Glomerular endothelial cell (primary cell): ENCODE measurements at places on chromosomes 5 and 9.

- no peak for DNase-seq
Measured at GRCh38 chr9:116959809-116960208, 272.7 kb downstream of the TRIM32 start.

DNA sequence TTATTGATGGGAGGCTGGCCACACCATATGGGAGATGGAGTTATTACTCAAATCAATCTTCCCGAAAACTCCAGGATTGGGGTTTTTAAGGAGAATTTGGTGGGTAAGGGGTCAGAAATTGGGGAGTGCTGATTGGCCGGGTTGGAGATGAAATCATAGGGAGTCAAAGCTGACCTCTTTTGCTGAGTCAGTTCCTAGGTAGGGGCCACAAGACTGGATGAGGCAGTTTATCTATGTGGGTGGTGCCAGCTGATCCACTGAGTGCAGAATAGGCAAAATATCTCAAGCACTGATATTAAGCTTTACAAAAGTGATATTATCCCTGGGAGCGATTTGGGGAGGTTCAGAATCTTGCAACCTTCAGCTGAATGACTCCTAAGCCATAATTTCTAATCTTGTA lies 75.7 kb upstream of the CLINT1 start:
- DNase-seq, result no peak

- DNase-seq, result no peak
Measured at GRCh38 chr5:158538506-158539074, 561.1 kb downstream of the EBF1 start.

GRCh38 chr5:168117469-168117868 lies 174.0 kb upstream of the WWC1 start:
- DNase-seq, result no peak

- no peak for DNase-seq
Measured at GRCh38 chr9:134887219-134887618, 6.6 kb downstream of the FCN2 start.

GRCh38 chr5:127320032-127320965 lies 29.7 kb downstream of the MEGF10 start:
- no peak for DNase-seq

DNA sequence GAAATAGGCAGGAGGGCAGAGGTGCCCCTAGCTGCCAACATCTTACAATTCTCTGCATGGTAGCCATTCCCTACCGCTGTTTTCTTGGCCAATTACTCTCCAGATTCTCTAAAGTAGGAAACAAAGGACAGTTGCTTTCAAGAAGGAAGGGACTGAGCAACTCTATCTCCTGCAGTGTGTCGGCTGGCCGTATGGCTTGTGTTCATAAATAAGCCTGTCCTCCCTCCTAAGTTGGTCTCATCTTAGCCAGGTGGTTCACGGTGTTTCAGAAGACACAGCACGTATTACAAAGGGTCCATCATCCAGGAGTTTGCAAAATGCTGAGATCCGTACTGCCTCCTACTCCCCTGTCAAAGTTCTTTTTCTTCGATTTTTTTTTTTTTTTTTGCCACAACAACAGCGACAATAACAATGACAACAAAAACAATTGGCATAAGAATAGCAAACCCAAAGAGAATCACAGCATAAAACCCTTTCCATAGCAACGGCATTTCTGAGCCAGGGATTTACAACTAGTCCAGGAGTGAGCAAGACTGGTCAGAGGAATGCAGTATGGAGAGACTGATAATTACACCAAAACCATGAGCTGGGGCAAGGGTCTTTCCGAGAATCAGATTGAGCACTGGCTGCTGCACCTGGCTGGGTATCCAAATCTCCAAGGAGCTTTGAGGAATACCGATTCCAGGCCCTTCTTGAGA lies 212.8 kb downstream of the SLIT3 start:
- DNase-seq, result no peak

DNA sequence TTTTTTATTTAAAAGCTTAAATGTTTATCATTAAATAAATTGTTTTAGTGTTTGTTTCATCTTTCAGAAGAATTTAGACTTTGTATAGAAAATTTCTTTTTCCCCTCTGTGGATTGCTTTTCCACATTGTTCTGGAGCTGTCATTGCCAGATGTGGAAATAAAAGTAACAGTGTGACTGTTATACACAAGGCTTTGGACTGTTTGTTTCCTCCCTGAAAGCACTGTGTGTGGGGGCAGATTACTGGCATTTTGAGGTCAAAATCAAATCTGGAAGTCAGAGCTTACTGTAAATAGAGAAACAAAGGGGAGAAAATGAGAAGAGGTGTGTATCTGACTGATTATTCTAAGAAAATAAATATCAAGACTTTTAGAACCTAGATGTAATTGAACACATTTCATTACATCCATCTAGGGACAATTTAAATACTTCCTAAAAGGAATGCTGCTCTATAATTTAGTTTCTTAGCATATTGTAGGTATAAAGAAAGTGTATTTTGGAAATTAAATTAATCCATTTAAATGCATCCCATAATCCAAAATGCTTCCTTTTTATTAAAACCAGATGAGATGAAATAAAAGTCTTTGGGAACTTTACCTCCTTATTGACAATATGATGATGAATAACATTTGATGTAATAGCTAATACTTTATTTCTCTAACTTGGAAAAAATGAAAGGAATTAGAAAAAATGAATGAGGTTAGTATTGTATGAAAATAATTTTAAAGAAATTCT lies 51.9 kb downstream of the ERCC6L2 start:
- DNase-seq, result no peak

DNA sequence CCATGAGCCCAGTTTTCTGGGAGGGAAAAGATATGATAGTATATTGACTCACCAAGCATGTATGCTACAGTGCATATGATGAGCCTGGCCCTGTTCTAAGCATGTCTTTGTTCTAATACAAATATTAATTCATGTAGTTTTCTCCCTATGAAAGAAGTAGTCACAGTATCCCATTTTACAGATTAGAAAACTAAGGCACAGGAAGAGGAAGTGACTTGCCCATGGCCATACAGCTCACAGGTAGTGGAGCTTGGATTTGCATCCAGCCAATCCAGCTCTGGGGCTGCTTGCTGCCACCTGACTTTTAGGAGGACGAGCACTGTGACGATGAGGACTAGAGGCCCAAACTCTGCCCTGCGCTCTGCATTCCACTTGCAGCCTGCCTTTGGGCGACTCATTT lies 76.4 kb downstream of the AK8 start:
- no peak for DNase-seq

- no peak for DNase-seq
Measured at GRCh38 chr5:154203798-154204578, 13.5 kb downstream of the GALNT10 start.

GRCh38 chr5:132714456-132715307 lies 22.7 kb downstream of the KIF3A start:
- DNase-seq, result no peak

DNA sequence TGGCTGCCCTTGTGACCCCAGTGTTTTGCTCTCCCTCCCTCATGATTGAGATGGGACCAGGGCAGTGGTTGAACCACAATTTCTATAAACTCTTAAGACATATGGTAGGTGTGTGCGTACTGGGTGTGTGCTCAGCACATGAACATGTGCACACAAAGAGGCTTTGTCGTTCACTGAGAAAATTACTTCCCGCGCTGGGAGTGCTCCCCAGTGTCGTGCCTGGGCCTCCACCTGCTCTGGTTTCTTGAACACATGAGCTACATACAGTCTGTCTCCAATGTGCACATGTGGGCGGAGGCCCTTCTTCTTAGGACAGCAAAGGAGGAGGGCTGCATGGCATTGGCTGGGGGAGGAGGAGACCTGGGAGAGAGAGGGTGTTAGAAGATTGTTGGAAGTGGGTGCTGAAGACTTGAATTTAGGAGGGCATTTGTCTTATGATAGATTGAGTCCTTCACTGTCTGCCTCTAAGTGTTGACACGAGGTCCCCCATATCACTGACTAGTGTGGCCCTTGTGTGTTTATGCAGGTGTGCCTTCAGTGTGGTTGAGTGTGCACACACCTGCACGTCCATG lies 170.0 kb downstream of the CACNA1B start:
- DNase-seq, result no peak

DNA sequence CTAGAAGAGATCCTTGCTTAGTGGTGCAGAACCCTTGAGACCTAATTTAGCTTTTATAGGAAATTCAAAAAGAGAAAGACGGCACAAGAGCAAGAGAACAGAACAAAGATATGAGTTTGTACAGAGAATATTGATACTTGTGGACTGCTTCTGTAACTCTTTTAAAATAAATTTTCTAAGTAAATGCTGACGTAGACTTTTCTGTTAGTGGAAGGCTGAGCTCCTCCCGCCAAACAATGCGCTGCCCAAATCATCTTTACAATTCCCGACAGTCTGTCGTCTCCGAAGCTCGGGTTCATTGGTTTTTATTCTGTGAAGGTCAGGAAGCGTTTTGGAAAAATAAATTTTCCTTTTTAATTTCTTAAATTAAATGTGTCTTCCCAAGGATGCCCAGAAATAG lies 22.3 kb downstream of the RORB start:
- no peak for DNase-seq

- no peak for DNase-seq
Measured at GRCh38 chr9:135888766-135889394, 18.5 kb downstream of the CAMSAP1 start.

GRCh38 chr5:176497852-176498251 lies 39.4 kb downstream of the RNF44 start:
- no peak for DNase-seq

- no peak for DNase-seq
Measured at GRCh38 chr5:35304291-35304690, 74.0 kb upstream of the PRLR start.

DNA sequence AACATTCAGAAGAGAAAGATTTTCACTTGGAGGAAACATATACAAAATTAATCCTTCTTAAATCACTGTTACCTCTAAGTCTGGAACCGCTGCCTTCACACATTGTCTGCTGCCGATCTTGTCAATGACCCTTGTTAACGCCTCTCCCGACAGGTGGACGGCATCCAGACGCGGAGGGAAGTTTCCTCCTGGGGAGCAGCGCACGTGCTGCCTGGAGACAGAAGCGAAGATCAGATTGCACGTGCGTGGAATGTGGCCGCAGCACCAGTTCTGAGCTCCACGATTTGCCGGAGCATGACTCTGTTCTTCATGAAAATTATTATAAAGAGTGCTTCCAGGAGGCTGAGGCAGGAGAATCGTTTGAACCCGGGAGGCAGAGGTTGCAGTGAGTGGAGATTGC lies 183.6 kb upstream of the IRX4 start:
- no peak for DNase-seq

GRCh38 chr9:73129941-73130685 lies 21.6 kb upstream of the ANXA1 start:
- no peak for DNase-seq

DNA sequence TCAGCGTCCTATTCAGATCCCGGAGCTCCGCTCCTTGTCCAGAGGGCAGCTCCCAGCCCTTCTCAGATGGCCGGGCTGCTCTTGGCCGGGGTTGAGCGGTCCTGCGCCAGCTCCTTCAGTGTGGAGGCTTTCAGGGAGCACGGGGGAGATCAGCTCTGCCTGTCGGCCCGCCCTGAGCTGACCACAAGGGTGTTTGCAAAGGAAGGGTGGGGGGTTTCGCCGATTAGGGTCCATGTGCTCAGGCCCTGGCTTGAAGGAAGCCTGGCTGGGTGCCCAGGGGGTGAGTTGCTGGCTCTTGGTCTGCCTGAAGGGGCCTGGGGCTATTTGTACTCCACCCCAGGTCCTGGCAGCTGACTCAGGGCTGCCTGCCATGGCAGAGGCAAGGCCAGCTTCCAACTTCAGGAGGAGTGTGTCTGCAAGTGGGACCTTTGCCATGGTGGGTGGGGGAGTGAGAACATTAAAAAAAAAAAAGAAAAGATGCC lies 250.1 kb upstream of the KLF4 start:
- DNase-seq, result no peak

GRCh38 chr5:176519810-176520720 lies 17.1 kb downstream of the RNF44 start:
- DNase-seq, result no peak

DNA sequence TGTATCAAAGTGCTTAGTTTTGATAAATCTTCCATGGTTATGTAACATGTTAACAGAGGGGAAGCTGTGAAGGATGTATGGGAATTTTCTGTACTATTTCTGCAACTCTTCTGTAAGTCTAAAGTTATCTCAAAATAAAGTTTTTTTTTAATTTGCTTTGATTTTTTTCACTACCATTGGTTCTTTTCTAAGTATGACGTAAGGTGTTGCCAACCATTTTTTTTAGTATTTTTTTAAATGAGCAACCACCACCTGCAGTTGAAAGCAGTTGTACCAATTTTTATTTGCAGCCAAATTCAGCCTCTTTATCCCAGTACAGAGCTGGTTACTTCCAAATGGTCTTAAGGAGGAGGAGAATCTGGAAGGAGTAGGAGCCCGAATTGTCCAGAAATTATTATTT lies 192.2 kb downstream of the CHSY3 start:
- DNase-seq, result no peak

- DNase-seq, result no peak
Measured at GRCh38 chr5:132364319-132364718, 5.2 kb upstream of the SLC22A5 start.

DNA sequence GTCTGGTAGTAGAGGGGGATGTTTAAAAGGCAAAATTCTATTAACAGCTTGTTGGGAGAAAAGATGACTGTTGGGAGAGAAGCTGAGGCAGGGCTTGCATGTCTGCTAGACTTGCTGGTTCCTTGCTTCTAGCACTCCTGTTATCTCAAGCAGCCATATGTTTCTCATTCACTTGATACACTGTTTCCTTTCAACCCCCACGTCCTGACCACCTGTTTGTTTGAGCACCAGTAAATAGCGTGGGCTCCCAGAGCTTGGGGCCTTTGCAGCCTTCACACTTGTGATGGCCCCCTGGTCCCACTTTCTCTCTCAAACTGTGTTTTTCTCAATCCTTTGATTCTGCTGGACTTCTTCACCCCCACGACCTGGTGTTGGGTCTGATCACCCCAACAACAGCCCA lies 111.7 kb upstream of the TMEM161B start:
- DNase-seq, result no peak

GRCh38 chr9:99489060-99489413 lies 267.0 kb downstream of the SEC61B start:
- no peak for DNase-seq

- no peak for DNase-seq
Measured at GRCh38 chr5:154371687-154372086, 74.1 kb upstream of the SAP30L start.

DNA sequence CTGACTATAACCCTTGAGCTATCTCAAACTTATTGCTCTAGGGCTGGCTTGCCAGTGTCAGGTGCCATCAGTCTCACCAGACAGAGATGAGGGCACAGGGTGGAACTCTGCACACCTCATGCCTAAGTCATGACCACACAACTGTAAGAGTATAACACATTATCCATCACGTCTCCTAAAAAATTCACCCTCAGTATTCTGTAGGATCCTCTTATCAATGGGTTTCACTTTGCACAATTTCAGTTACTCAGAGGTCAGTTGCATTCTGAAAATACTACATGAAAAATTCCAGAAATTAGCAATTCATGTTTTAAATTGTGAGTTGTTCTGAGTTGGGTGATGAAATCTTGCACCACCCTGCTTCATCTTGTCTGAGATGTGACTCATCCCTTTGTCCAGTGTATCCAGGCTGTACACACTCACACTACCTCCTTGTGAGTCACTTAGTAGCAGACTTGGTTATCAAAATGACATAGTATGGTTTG lies 690.9 kb upstream of the CDH18 start:
- no peak for DNase-seq
